ENCODE measurements at places on chromosomes 16 and 17. TPM values are rescaled to one million over a fixed set of nuclear protein-coding genes. Genes with fewer than 3 reads are reported as not detected.
A peak's percentile ranks its signal among the peaks of the same experiment; 100 is the strongest.

TOM1L1 gene
- polyA plus RNA-seq: 9.3 TPM

XAF1 gene
- 22.3 TPM for polyA plus RNA-seq

MARVELD3 gene
- 0.16 TPM for polyA plus RNA-seq

MYH3 gene
- 9.3 TPM for polyA plus RNA-seq

RBFOX1 gene
- 0.53 TPM for polyA plus RNA-seq

USP6 gene
- polyA plus RNA-seq: 0.07 TPM

ZMYND15 gene
- polyA plus RNA-seq: 3.3 TPM

GRCh38 chr16:64234200-64234599 lies 887.7 kb downstream of the CDH11 start:
- no peaks in the 10 kb centered on the region for H3K4me1 ChIP-seq
- no peak overlapping the region for H3K4me3 ChIP-seq
- no peaks in the 10 kb centered on the region for H3K36me3 ChIP-seq
- H3K27me3 ChIP-seq: no peaks in the 10 kb centered on the region
- no peak for DNase-seq
- no peak overlapping the region for H3K27ac ChIP-seq

DNA sequence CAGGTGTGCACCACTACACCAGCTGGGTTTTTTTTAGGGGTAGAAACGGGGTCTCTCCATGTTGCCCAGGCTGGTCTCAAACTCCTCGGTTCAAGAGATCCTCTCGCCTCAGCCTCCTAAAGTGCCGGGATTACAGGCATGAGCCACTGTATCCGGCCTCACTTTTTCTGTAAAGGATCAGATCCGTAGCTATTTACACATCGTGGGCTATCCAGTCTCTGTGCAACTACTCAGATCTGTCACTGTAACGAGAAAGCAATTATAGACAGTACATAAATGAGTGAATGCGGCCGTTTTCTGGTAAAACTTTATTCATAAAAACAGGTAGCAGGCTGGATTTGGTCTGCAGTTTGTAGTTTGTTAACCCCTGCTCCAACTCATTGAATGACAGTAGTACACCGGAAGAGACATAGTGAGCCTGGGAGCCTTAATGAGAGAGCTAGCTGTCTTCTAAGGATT lies 44.5 kb downstream of the VMP1 start:
- peaks cover 34% of the 10 kb centered on the region for H3K4me1 ChIP-seq
- no peaks in the 10 kb centered on the region for H3K36me3 ChIP-seq
- DNase-seq: no peak
- H3K27me3 ChIP-seq: no peaks in the 10 kb centered on the region
- no peak overlapping the region for H3K4me3 ChIP-seq

GRCh38 chr17:52134641-52135040 lies 23.9 kb downstream of the CA10 start:
- no peak overlapping the region for H3K27ac ChIP-seq
- DNase-seq: no peak
- H3K4me1 ChIP-seq: no peaks in the 10 kb centered on the region
- H3K4me3 ChIP-seq: no peak overlapping the region
- H3K27me3 ChIP-seq: no peaks in the 10 kb centered on the region

GRCh38 chr16:67801883-67802282 lies 4.5 kb downstream of the RANBP10 start:
- no peak overlapping the region for H3K27ac ChIP-seq
- peaks cover 11% of the 10 kb centered on the region for H3K36me3 ChIP-seq
- H3K4me1 ChIP-seq: peaks cover 16% of the 10 kb centered on the region
- no peaks in the 10 kb centered on the region for H3K27me3 ChIP-seq
- no peak for DNase-seq

- H3K4me3 ChIP-seq: no peak overlapping the region
- no peak for DNase-seq
- no peaks in the 10 kb centered on the region for H3K27me3 ChIP-seq
- no peaks in the 10 kb centered on the region for H3K36me3 ChIP-seq
- H3K4me1 ChIP-seq: no peaks in the 10 kb centered on the region
- H3K27ac ChIP-seq: no peak overlapping the region
Observed at GRCh38 chr16:60404401-60404800, 1631.8 kb downstream of the CDH8 start.

DNA sequence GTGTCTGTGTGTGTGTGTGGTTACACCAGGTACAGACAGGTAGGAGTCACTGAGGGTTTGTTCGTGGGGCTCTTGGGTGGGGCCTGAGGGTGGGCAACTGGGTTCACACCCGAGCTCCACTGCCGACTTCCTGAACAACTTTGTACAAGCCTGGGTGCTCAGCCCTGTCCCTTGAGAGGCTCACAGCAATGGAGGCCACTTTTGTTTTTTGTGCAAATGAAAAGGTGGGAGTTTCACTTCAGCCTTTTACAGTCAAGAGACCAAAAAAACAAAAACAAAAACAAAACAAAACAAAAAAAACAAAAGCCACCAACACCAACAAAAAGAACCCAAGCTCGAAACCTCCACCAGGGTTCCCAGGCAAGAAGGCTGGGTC lies 2.4 kb downstream of the RHBDF2 start:
- H3K36me3 ChIP-seq: no peaks in the 10 kb centered on the region
- H3K4me1 ChIP-seq: peaks cover 39% of the 10 kb centered on the region
- no peak overlapping the region for H3K4me3 ChIP-seq
- DNase-seq: no peak

GRCh38 chr17:37446027-37446426 lies 39.3 kb downstream of the TADA2A start:
- peaks cover 29% of the 10 kb centered on the region for H3K36me3 ChIP-seq
- no peak overlapping the region for H3K4me3 ChIP-seq
- peaks cover 8% of the 10 kb centered on the region for H3K4me1 ChIP-seq
- no peak overlapping the region for H3K27ac ChIP-seq

- no peak overlapping the region for H3K4me3 ChIP-seq
- no peaks in the 10 kb centered on the region for H3K36me3 ChIP-seq
- no peak overlapping the region for H3K27ac ChIP-seq
- DNase-seq: no peak
Observed at GRCh38 chr16:88781140-88782077, 3.6 kb downstream of the PIEZO1 start.

DNA sequence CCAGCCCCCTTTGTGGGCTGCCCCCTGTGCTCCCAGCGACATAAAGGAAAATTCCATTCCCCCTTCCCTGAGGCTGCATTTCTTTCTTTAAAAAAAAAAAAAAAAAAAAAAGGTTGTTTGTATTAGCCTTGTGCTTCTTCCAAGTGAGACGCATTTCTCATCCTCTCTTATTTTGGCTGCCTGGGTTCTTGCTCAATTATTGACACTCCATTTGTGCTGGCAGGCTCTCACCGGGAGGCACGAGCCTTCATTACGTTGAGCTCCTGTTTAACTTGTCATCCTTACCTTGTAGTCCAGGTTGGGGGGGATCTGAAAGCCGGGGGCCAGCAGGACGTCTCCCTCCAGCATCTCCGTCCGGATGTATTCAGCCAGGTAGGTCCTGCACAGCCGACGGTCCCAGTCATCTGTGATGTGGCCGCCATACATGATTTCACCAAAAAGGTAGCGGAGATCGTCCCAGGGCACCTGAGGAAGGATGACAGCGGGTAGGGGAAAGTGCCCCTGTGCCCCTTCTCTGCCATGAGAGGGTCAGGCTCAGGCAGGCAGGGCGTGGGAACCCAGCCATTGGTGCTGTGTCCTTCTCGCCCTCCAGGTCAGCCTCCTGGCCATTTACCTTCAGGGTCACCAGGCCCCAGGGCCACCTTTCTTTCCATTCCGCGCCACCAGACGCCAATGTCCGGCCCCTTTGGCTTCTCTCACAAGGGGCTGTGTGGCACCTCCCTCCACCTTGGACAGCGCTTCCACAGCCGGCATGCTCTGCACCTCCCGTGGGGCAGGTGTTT lies 50.6 kb downstream of the PGS1 start:
- no peak overlapping the region for H3K27ac ChIP-seq
- H3K4me1 ChIP-seq: no peaks in the 10 kb centered on the region
- H3K36me3 ChIP-seq: peaks cover 29% of the 10 kb centered on the region
- no peaks in the 10 kb centered on the region for H3K27me3 ChIP-seq
- no peak for DNase-seq

DNA sequence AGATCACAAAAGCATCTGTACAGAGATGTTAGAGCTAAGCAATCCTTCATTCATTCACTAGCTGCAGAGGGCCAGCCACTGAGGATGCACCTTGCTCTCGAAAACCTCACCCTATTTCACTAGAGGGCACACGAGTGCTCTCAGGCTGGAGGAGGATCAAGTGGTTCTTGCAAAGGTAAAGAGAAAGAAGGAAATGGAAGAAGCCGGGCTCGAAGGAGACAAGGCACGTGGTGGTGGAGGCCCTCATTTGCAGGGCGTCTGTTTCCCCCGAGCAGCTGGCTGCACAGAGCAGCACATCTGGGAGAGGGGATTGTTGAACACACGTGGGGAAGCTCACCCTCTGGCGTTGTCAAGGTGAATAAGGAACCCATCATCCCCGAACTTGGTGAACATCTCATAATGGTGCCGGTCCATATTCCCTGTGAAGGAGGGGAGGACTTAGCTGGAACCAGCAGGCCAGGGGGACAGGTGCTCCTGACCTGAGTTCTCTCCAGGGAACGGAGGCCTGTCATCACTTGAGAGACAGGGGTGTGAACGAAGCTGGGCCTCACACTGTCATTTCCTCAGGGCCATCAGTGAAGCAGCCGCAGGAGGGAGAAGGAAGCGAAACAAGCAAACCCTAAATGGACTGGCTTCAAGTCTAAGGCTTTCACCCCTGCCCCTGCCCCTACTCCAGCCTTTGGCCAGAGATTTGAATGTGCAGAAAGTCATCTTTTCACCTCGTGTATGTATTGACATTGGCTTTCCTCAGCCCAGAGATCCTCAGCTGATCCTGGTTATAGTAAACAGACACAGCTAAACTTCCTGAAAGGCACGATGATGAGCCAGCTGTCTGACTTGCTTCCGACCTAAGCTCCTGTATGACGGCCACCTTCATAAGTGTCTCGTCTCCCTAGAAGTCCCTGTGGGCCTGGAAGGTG lies 27.6 kb downstream of the PRKAR1A start:
- no peak for DNase-seq
- H3K4me3 ChIP-seq: no peak overlapping the region
- peaks cover 15% of the 10 kb centered on the region for H3K4me1 ChIP-seq
- no peaks in the 10 kb centered on the region for H3K27me3 ChIP-seq
- no peaks in the 10 kb centered on the region for H3K36me3 ChIP-seq

DNA sequence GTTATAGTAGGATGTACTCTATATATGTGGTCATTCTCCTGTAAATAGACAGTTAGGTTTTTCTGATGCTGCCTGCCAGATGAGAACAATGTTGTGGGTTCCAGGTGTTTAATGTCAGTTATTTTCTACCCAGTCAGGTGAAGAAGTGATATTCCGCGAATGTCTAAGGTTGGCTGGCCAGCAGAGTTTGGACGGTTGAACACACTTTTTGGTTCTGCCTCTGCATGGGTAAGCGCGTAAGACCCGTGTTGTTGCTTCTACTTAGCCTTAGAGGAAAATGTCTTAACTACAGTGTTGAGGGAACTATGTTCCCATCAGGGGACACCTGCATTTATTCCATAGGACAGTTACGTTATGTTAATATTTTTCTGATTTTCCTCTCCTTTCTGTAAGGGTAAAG lies 162.6 kb downstream of the MAP2K6 start:
- H3K4me1 ChIP-seq: no peaks in the 10 kb centered on the region
- no peak overlapping the region for H3K27ac ChIP-seq
- H3K27me3 ChIP-seq: no peaks in the 10 kb centered on the region
- no peak for DNase-seq

GRCh38 chr16:87326151-87326571 lies 9.0 kb upstream of the C16orf95 start:
- H3K36me3 ChIP-seq: no peaks in the 10 kb centered on the region
- H3K4me3 ChIP-seq: no peak overlapping the region
- no peaks in the 10 kb centered on the region for H3K27me3 ChIP-seq

GRCh38 chr16:65655802-65656201 lies 533.9 kb upstream of the CDH11 start:
- DNase-seq: no peak
- no peaks in the 10 kb centered on the region for H3K36me3 ChIP-seq
- H3K4me3 ChIP-seq: no peak overlapping the region
- H3K4me1 ChIP-seq: no peaks in the 10 kb centered on the region

DNA sequence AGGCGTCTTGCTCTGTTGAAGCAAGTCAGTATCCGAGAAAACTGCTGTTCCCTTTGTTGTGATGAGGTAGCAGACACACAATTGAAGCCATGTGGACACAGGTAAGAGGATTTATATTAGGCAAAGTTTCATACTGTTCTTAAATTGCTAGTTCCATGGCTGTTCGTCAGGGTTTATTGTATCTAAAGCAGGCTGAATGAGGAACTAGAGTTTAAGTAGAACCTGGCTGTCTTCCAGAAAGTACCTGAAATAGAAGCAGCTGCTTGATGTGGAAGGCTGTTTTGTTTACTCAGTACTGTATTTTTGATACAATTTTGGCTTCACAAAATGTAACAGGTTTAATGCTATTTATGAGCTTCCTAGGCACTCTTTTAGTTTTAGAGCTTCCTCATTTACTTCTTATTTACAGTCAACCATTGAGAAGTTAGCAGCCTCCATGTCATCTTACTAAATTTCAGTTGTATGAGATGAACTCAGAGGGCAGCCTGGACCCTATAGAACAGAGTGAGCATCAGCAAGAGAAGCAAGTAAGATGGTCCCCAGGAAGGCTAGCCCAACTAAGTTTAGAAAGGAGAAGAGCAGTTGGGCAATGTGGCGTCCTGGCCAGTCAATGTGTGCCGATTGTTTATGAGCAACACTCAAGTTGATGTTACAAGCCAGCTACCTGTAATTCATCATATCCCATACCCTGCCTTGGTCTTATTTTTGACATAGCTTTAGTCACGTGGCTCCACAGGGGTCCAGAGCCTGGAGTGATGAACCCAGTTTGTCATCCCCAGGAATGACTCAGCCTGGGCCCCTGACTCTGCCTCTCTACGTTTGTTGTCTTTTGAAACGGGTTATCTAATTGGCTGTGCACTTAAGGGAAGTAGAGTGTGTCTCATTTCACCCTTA lies 9.7 kb upstream of the ARL2BP start:
- no peak overlapping the region for H3K27ac ChIP-seq
- no peak overlapping the region for H3K4me3 ChIP-seq
- H3K27me3 ChIP-seq: no peaks in the 10 kb centered on the region
- no peak for DNase-seq
- no peaks in the 10 kb centered on the region for H3K36me3 ChIP-seq

DNA sequence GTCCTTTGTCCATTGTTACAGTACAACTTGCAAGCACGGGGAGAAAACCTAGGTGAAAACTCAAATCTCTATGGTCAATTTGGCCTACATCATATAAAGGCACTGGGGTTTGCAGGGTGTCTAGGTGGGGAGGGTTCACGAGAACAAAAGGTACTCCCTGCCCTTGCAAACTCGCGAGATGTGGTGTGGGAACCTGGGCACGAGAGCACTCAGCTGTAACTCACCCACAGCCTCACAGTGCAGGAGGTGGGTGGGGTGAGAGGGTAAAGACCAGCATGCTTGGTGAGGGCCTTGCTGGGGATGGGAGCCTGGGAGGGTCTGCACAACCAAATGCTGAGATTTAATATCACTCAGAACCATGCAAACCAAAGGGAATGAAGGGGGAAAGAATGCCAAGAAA lies 18.4 kb upstream of the ZNF594 start:
- H3K27me3 ChIP-seq: no peaks in the 10 kb centered on the region
- no peak for DNase-seq
- no peaks in the 10 kb centered on the region for H3K4me1 ChIP-seq
- H3K36me3 ChIP-seq: no peaks in the 10 kb centered on the region
- no peak overlapping the region for H3K4me3 ChIP-seq
- H3K27ac ChIP-seq: peak overlapping the region; percentile 10

All from adrenal gland (tissue), 19 donors.